ENCODE measurements at places on chromosomes 16 and 17. TPM values are rescaled to one million over a fixed set of nuclear protein-coding genes. Genes with fewer than 3 reads are reported as not detected.

GRCh38 chr16:23482778-23483177 lies 27.5 kb downstream of the GGA2 start:
- no peak for DNase-seq

GRCh38 chr16:78638371-78638770 lies 538.9 kb downstream of the WWOX start:
- DNase-seq: no peak

GRCh38 chr17:61663310-61663709 lies 72.3 kb upstream of the NACA2 start:
- no peak for DNase-seq

GRCh38 chr16:68287276-68288251 lies 23.2 kb downstream of the SLC7A6OS start:
- DNase-seq: peak; percentile 71

- no peak for DNase-seq
Observed at GRCh38 chr17:74680213-74680612, 32.5 kb downstream of the CD300LF start.

DNA sequence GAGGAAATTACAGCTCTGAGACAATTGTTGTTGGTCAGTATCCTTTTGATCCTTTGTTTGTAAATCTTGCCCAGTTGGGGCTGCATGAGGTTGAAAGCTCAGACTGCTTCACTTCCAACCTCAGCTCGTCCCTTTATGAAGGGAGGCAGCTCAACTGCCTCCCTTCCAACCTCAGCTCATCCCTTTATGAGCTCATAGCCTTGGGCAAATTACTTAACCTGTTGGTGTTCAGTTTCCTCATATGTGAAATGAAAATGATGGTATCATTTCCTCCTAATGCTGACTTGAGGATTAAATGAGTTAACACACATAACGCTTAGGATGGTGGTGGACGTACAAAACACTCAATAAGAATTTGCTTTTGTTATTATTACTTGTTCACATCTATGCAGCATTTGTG lies 265.1 kb downstream of the CDH13 start:
- DNase-seq: peak; percentile 30

DNA sequence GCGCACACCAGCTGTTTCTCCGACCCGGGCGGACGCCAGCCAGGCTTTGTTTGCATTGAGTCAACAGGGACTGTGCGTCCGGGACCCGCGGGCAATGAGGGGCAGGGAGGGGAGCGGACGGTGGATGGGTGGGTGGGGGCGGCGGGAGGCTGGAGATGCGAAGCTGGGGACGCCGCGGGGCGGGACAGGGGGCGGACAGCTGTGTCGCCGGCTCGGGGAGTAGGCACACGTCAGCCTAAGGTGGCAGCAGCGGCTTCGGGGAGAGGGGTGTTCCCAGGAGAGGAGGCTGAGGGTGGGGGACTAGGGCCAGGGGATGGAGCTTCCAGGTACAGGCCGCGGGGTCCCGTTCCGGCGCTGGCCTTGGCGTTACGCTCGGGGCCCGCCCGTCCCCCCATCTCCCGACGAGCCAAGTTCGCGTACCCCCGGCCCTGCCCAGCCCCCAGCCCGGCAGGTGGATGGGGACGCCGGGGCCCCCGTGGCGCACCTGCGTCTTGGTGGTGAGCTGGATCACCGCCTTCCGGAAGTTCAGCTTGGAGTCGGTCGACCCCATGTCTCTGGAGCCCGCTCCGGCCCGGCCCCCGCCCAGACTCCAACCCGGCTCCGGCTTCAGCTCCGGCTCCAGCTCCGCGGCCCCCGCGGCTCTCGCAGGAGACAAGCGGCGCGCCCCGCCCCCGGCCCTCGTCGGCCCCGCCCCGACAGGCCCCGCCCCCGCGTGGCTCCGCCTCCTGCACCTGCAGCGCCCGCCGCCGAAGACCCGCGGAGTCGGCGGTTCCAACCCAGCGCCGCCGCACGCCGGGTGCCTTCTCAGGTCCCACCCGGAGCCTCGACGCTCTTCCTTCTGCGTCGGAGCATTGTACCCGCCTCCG lies at the start of gene HID1:
Gene HID1 (minus strand): TSS at position 653 of the 866 bp plus-strand sequence. CDS start 103 bp downstream, at position 550.
- peak; percentile 35 for DNase-seq

DNA sequence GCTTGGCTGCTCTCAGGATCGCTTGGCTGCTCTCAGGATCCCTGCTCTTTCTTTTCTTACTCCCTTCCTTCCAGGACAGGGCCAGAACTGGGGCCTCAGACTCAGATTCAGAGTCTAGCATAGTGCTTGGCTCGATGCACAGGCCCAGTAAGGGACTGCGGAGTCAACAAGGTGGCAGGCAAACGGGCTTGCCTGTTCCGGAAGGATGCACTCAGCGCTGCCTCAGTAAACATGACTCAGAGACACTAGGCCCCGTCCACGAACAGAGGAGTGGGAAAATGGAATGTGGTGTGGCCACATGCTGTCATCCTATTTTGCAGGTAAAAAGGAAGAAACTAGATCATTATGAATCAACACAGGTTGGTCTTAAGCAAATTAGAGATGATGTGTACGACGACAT lies 9.8 kb downstream of the SPHK1 start:
- DNase-seq: peak; percentile 89

GRCh38 chr17:19876529-19877161 lies 8.9 kb upstream of the ULK2 start:
- DNase-seq: no peak

DNA sequence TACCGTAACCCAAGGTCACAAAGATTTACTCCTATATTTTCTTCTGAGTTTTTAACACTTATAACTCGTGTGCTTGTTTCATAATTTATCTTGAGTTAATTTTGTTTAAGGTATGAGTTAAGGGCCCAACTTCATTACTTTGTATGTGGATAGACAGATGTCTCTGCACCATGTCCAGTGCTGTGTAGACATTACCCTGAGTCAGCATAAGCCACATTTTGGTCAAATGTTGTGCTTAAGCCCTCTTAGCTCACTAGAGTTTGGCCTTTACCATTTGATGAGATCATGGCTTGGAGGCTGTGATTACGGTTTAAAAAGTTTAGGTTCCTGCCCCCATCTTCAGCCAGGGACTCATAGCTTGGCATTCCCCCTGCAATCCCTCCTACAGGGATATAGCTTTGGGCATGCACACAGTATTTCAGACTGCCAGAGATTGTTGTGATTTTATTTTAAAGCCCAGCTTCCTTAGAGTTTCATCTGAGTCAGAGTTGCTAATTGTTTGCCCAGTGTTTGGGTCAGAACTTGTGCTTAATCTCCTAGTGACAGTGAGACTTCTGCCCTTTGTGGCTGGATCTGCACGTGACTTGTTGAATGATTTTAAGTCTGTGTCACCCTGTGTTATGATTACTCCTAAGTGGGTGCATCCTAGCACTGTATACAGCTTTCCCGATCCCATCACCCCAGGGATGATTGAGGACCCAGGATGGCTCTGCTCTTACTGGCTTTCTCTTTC lies 393.1 kb downstream of the CNTNAP4 start:
- peak; percentile 50 for DNase-seq

DNA sequence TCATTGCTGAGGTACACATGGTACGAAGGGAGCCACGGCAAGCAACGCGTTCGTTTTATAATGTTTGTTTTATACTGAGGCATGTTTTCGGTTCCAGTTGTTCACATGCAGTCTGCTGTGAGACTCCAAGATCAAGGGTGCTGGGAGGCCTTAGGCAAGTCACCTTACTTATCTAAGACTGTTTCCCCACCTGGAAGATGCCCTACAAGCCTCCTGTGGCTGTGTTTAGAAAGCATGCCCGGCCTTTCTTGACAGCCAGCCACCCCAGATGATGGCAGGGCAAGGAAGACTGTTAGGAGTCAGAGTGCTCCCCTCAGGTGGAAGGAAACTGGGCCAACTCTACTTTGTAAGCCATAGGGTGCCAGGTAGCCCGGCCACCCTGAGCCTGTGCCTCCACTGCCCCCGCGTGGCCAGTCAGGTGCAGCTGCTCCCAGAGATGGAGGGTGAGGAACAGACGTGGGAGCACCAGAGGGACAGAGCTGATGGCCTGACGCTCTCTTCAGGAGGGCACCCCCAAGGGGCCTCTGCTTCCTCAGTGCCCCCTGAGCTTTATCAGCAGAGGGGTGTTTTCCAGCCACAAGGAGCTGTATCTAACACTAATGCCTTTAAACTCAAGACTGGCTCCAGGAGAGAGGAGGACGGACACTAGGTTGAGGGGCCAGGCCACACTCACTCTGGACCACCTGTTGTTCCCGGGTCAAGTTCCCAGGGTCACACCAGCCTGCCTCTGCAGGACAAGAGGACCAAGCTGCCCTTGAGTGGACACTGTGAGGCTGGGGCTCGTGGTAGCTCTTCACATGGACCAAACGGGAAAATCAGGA lies 5.4 kb downstream of the NAT9 start:
- peak; percentile 51 for DNase-seq

DNA sequence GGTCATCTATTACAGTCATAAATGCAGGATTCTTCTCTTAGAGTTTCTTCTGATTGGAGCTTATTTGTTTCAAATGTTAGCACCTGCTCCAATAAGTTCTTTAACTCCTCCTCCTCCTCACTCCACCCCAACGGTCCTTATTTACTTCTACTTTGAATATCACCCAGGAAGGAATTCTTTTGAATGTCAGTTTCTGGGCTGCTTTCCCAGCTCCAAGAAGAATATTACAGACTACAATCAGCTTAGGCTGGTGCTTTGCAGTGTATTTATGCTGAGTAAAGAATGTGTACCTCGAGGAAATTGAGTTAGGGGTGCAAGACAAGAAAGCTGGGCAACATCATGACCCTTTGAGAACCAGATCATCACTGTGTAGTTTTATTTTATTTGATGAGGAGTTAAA lies 30.8 kb downstream of the MAP3K3 start:
- DNase-seq: no peak

DNA sequence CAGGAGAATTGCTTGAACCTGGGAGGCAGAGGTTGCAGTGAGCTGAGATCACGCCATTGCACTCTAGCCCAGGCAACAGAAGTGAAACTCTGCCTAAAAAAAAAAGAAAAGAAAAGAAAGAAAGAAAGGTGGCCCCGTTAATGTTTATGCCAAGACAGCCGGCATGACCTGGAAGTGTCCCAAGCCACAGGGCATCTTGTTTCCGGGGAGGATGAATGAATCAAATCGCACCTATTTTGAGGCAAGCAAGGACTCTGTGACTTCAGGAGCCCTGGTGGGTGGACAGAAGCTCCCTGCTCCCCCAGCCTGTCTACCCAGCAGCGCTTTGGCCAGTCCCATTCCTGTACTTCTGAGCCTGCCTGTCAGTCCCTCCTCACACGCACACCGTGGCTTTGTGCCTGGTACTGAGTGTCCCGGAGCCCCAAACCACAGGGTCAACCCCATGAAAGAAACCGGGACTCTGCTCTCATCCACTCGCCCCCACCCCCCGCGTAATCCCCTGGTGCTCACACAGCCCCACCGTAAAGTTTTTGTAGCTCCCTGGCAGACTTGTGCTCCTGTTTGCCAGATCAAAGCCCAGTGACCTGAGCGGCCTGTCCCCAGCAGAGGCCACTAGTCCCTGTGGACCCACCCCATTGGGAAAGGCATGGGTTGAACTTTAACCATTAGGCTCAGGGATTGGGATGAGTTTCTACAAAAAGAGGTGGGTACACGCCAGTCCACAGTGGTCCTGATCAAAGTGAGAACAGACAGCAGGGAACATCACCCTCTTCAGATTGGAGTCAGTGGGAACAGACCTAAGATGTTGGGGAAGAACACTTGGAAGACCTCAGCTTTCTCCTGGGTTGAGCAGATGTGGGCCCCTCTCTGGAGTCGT lies 19.3 kb downstream of the CD2BP2 start:
- DNase-seq: peak; percentile 37

- DNase-seq: no peak
Observed at GRCh38 chr16:1769402-1770300, 1.7 kb downstream of the NME3 start.

IGSF6 gene
- 0.26 TPM for total RNA-seq

HP gene
- total RNA-seq: not detected

GNG13 gene
- total RNA-seq: not detected

USP36 gene
- total RNA-seq: 21.6 TPM

LGALS9B gene
- 0.26 TPM for total RNA-seq

KRTAP4-7 gene
- not detected for total RNA-seq

HEXIM1 gene
- 12.5 TPM for total RNA-seq

KRT17 gene
- total RNA-seq: 30,463 TPM

GPR179 gene
- total RNA-seq: under 0.01 TPM

MT3 gene
- not detected for total RNA-seq

NPIPA3 gene
- 0.53 TPM for total RNA-seq

CHCT1 gene
- total RNA-seq: not detected

Measured in bronchial epithelial cell (primary cell).